ENCODE measurements at places on chromosomes 2 and 18.

GRCh38 chr2:43459446-43460173, 136.2 kb downstream of the THADA start:
- DNase-seq, result no peak

DNA sequence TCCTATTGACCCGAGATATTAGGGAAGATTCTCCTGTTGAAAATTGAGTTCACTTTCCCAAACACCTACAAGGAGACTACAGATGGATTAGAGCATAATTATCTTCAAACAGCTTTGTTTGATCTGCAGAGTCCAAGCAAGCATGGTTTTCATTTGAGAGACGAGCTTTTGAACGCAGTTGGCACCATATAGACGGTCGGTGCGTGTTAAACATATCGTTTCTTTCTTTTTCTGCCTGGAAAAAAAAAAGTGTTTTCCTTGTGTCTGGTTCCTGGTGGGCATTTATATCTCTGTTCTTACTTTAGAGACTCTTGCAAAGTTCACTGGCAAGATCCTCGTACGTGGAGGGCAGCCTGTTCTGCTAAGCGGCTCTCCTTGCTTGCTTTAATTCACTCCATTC, 248.9 kb downstream of the TMEM182 start:
- no peak for DNase-seq

DNA sequence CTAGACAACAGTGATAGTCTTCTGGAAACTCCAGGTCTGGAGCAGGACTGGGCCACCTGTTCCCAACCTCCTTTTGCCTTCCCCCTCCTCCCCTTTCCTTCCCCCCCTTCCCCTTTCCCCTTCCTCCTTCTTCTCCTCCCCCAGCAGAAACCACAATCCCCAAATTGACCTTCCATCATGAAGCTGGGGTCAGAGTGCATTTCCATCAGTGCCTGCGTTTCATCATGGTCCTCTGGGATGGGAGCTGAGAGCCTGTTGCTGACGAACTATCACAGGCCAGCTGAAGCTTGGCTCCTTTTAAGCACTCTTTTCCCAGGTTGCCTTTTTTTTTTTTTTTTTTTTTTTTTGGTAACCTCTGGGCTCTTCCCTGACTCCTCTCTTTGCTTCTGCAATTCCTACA, 52.6 kb upstream of the SMAD2 start:
- no peak for DNase-seq

DNA sequence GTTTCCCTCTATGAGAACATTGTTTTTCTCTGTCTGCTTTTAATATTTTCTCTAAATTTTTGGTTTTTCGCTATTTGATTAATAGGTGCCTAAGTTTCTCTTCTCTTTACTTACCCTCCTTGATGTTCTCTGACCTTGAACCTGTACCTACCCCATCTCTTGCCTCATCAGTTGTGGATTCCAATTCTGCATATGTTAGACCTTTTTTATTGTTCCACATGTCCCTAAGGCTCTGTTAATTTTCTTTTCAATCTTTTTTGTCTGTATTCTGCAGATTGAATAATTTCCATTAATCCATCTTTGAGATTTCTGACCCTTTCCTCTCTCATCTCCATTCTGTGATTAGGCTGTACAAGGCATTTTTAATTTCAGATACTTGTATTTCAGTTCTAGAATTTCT, 23.1 kb downstream of the RELCH start:
- no peak for DNase-seq

- no peak for DNase-seq
Observed at GRCh38 chr2:61604433-61604832, 66.3 kb upstream of the XPO1 start.

- DNase-seq, result no peak
Observed at GRCh38 chr2:233098618-233099017, 38.5 kb downstream of the INPP5D start.

- DNase-seq, result no peak
Observed at GRCh38 chr2:53509831-53510388, 257.7 kb upstream of the CHAC2 start.

DNA sequence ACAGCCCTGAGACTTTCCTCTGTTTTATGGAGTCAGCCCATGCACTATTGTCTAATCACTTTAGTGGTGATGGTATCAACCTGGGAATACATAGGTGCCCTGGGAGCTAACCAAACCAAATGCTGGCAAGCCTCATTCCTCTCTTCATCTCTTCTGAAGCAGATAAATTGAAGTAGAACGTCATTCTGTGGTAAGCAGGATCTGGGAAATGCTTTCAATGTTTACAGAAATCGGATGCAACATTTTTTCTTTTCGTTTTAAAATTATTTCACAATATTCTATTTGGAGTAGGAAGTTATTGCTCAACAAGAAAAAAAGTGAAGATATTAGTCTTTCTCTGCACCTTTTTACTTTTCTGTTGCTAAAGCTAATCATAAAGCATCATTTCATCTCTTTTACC, 114.2 kb downstream of the RBMS1 start:
- no peak for DNase-seq

DNA sequence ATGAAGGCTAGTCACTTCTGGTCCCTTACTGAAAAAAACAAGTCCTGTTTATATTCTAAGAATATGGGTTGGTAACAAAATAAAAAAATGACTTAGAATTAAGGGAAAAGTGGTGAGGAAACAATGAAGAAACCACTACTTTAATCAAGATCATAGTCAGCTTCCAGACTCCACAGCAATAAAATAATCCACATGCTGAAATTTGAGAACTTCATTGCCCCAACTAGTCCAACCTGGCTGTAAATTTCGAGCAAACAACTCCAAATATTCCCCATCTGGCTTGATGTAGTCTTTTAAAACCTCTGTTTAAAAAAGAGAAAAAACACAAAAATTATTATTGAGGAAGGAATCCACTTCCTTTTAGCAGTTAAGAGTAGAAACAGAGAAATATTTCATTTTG, 32.5 kb downstream of the METTL4 start:
- no peak for DNase-seq

Measured in activated T-cell treated with anti-CD3 and anti-CD28 coated beads, Interleukin-2, amount 50 U/mL, for 4 hours (primary cell).